ENCODE measurements at places on chromosomes 4 and X. TPM values are rescaled to one million over a fixed set of nuclear protein-coding genes. Genes with fewer than 3 reads are reported as not detected.

Gene TCP11X2
- total RNA-seq: not detected

Gene FMR1NB
- not detected for total RNA-seq

Gene GBA3
- not detected for total RNA-seq

Gene GIMD1
- not detected for total RNA-seq

Gene MAGEA9B
- not detected for total RNA-seq

Gene PNMA6A
- total RNA-seq: 5.4 TPM

Gene RIPPLY1
- 0.11 TPM for total RNA-seq

Gene SPIN2A
- 0.12 TPM for total RNA-seq
